ENCODE measurements at places on chromosomes 3 and 15.

- DNase-seq, result peak; percentile 90
Measured at GRCh38 chr3:142087676-142088075, 61.7 kb downstream of the TFDP2 start.

DNA sequence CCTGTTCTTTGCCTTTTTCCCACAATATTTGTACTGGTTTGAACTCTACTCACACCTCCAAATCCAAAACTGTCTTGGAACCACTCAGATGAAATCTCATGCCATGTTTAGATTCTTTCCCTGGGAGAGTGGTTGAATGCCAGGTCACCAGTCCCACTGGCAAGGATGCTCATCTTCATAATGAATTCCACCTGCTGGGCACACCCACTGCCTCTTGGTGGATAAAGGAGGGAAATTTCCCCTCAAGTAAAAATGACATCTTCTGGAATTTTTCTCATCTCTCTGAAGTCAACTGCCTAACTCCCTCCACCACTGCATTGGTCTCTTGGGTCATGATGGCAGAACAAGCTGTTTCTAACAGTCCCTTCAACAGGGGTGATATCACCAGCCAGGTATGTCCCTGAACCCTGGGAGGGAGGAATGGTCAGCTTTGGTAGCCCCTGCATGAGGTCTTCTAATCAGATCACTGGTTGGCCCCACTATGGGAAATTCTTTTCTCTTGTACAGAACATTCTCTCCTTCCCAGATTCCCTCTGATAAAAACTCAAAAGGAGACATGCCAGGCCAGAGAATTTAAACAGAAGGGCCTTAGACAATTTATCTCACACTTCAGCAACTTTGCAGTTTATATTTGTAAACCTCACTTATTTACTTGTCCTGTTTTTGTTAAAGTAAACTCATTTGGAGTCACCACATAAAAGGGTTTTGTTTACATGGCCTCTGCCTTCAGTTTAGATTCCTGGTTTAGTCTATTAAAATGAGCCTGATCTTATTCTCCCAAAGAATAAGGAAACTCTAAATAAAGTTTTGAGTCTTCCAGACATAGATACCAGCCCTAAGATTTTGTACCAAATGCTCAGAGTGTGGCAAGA is 143.4 kb downstream of the WNT5A start:
- DNase-seq, result peak; percentile 45

- peak; percentile 7 for DNase-seq
Measured at GRCh38 chr3:32148351-32148750, 41.9 kb downstream of the GPD1L start.

GRCh38 chr3:194944526-194944925 is 258.8 kb downstream of the FAM43A start:
- no peak for DNase-seq

DNA sequence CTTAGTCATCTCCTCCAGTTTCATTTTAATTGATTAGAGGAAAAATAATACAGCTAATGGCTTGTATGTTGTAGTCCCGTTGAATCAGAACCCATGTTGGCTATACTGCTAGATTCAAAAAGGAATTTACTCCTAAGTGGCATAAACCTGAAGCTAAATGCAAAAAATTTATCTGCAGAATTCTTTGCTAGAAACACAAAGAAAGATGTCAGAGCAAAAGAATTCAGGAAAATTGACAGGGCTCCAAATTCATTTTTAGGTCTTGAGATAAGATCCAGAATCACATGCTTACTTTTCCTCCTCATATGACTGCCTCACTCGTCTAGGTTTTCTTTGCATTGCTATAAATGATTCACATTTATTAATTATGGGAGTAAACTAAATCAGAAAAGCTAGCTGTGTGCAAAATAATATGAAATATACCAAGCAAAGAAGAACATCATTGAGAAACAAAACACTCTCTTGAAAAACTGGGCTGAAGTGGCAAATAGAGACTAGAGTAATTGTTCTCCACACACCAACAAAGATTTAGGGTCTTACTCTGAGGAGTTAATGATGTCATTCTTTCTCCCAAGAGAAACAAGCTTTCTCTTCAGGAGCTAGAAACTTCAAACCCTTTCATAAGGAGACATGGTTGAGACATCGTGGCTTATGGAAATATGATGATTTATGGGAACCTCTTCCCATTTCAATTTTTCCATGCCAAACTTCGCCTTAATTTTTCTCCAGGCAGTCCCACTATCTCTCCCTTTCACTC is 94.8 kb upstream of the FEZF2 start:
- no peak for DNase-seq

DNA sequence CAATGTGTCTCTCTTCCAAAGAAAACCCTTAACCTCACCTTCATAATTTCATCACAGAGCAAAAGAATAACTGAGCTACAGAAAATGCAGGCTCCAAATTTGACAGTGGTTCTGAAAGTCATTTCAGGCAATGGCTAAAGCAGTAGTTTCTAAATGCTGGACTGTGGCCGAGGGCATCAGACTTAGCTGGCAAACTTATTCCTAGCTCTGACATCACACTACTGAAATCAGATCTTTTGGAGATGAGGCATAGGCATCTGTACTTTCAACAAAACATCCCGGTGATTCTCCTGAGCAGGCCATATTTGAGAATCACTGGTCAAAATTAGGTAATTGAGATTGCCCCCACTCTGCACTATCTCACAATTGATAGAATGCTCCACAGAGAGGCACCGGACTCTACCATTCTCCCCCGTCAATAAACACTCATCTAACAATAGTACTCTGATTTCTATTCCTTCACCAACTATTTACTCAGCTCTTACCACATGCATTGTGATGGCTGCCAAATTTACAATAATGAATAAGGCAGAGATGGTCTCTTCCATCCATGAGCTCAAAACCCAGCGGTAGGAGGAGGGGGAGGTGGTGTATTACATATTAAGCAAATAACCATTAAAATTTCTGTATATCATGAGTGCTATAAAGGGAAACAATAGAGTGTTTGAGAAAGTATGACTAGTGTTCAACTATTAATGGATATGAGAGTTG is 57.3 kb upstream of the SPRED1 start:
- no peak for DNase-seq

Measured in EL (cell line).